NCI-H774 (cell line): ENCODE measurements at places on chromosomes 1 and 21.

DNA sequence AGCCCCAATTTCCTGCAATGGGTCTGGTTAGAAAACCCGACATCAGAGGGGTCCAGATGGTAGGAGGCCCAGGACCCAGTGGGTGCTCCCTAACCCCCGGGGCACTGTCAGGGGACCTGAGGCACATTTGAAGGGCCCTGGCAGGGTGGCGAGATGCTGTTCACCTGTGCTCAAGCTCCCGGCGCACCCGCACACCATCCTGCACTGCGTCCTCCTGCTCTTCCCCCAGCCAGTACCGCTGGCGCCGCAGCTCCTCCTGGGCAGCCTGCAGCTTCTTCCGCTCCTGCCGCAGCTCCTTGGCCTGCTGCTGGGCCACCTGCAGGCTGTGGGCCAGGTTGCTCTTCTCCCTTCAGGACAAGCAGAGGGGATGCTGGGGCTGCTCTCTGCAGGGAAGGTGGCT lies 36.0 kb downstream of the RNU1-1 start:
- no peak for DNase-seq

DNA sequence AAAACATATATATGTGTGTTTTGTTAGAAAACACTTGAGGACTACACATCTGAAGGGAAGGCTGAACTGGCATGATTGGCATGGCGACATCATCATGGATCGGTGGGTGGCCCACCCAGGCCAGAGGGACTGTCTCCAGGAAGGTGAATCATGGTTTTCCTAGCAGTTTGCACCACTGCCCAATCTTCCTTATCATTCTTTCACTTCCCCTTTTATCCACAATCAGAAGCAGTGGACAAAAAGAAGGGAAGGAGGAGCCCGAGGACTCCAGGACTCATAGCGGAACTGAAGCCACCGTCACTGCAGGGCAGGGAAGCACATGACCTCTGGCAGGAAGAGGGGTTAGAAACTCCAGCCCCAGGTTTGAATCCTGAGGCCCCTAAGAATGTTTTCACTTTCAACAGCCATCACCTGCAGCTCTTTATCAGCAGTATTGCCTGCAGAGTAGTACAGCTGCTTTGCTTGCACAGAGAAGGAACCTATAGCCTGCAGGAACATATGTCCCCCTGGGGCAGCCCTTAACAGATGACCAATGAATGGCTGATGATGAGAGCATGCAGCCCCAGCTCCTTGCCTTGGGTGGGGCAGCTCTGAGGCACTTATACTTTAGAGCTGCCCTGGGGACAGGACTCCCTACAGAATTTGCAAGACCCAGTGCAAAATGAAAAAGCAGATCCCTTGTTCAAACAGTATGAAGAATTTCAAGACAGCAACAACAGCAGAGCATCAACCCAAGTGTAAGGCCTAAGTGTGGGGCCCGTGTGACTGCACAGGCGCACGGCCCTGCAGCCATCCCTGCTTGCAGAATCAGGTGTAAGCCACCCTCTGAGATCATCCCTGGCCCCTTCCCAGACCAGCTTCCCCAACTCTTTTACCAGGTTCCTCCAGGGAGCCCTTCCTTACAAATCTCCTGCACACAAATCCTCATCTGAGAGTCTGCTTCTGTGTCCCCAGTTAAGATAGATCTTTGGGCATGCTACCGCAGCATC lies 241.8 kb upstream of the IRF2BP2 start:
- DNase-seq = no peak

DNA sequence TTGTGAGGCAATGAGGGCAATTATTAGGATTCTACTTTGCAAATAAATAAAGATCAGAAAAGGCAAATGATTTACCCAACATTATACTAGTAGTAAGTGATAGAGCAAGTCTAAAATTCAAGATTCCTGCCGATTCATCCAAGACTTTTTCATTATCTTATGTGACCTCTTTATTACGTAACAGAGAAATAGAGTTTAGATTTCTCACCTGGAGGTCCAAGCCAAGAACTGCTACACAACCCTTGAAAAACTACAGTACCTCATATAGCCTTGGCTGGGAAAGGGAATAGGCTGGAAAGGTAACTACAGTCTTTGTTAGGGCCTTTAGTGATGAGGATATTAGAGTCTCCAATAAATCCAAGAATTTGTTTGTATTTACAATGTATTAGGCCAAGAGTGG lies 13.3 kb downstream of the EEIG2 start:
- no peak for DNase-seq

DNA sequence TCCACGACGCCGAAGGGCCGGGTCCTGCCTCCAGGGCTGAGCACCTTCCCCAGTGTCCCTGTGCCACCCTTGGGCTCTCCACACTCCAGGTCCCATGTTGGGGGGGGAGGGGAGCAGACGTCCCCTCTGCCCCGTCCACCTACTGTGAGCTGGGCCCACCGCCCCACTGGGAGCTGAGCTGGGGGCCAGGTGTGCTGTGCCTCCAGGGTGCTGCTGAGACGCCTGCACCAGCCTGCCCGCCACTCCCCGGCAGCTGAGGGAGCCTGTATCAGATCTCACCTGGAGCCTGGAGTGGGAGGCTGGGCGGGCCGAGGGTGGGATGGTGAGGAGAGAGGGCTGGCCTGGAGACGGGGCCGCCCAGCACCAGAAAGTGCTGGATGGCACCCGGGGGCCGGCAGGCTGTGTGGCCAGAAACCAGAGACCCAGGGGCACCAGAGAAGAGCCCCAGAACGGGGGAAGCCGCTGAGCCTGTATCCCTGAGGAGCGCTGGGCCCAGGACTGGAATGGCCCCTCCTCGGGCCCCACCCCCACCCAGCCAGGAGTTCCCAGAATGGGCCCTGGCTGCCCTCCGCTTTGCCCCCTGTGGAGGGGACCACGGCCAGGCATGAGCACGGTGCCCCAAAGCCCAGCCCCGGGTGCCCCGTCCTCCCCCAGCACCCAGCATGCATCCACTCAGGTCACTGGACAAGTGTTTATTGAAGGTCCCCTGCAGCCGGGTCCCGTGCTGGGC lies 3.4 kb downstream of the TNFRSF18 start:
- no peak for DNase-seq

GRCh38 chr1:59971464-59971911 lies 44.9 kb upstream of the CYP2J2 start:
- DNase-seq = peak; percentile 72

DNA sequence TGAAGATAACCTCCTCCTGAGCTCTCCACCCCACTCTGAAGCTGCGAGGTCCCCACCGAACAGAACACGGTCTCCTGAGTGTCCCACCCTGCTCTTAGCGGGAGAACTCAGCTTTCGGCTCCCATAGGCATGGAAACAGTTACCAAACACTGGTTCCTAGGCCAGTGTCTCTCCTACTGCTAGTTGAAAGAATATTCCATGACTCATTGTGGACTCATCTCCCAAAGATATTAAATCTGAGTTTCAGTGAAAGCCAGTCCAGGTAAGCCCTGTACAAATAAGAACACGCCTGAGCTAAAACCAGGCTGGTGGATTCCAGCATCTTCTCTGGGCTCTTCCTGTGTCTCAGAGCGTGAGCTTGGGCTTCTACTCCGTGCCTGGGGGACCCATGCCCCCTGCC lies 107.5 kb upstream of the CLDN14 start:
- DNase-seq = no peak

DNA sequence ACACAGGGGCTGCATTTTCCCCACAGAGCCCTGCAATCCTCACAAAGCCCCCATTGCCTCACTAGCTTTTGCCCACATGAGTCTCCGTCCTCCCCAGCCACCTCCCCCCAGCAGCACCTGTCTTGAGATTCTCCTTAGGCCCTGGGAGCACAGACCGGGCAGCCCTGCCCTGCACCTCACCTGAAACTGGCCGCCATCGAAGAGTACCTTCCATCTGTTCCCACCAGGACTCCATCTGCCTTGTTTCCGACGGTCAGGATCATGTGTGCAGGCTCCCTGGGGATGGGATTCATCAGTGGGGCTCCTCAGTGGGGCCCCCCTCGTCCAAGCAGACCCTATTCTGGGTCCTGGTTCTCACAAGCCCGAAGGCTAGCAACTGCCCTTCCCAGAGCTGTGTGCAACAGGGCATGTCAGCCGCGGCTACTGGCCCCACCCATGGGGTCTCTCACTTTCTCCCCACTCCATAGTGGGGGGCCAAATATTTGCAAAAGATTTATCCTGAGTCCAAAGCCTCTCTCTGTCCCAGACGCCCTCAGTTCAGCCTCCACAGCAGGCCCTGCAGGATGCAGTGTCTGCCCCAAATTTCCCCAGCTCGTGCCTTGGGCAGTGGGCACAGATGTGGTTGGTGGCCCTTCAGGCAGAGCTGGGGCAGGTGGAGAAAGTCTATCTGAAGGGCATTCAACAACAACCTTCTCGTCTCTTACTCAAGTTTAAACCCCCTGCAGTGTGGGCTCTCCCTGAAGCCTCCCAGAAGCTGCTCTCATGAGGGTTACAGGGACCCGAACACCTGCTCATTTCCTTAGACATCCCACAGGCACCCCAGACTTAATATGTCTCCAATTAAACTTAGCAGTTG lies 4.8 kb downstream of the PDZK1IP1 start:
- no peak for DNase-seq

DNA sequence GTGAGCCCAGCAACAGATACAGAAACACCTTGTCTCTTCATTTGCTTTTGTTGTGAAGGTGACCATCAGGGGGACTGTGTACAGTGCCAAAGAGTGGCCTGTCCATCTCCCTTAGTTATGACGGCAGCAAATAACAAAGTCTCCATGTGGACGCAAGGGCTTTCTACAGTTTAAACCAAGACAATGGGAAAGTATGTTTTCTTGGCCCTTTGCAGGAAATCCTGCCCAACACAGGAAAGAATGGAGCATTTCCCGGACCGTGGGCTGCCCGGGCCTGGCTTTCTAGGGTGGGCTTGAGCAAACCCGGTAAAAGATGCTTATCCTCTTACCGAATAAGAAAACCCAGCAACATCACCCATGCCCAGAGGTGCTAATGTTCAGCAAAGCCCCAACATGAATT lies 87.3 kb downstream of the ZBTB18 start:
- no peak for DNase-seq

DNA sequence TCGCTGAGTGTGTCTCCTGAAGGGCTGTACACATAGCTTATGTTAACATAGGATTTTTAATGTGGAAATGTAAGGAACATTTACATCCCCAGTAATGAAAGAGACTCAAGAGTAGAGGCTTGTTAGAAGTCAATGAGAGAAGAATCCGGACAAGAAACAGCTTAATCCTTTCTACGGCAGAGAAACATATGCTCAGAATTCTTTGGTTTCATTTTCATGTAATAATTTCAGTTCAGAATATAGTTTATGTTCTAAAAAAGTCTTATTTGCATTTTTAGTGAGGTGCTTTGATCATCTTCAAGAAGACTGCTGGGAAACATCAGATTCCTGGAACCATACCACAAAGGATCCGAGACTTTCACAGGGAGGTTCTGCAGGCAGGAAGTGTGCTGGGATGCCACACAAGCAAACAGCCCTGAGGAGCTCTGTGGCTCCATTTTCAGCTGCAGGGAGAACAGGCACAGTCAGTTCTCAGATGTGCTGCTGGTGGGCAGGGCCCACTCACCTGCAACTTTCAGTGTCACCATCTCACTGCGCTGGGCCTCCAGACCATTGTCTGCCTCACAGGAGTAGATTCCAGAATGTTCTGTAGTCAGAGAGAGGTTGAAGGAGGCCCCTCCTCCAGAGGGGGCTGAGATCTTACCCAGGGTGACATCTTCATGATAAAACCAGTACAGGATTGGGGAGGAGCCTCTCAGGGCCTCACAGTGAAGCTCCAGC lies 28.4 kb downstream of the FCRL5 start:
- DNase-seq = no peak

DNA sequence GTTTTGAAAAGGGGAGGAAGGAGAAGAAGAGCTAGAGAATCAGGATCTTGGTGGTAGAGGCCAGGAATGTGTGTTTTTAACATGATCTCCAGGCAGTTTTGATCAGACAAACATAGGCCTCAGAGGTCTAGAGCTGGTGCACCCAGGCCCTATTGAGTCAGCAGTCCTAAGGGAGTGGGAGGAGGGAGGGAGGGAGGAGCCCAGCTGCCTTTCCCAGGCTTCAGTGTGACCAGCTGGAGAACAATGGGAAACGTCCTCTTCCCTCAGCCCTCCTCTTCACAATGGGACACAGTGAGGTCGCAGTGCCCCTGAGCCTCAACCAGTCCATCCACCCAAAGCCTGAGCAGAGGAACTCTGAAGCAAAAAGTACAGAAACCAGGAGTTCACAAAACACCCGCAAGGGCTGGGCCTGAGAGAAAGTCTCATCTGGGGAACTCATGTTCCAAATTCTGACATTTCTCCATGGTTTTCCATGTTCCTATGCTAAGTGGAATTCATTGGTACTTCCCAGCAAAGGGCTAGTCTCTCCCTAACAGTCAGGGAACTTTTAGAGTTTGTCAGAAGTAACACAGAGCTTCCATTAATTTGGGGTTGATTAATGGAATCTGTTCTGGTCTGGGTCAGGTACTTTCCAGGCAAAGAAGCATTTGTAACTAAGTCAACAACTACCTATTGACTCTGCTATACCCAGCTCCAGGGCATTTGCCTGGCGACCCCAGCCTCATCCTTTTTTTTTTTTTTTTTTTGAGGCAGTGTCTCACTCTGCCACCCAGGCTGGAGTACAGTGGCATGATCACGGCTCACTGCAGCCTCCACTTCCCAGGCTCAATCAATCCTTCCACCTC lies 37.5 kb downstream of the ELAPOR1 start:
- DNase-seq = peak; percentile 41

- DNase-seq = no peak
Observed at GRCh38 chr1:15952317-15953258, 23.3 kb downstream of the ZBTB17 start.

DNA sequence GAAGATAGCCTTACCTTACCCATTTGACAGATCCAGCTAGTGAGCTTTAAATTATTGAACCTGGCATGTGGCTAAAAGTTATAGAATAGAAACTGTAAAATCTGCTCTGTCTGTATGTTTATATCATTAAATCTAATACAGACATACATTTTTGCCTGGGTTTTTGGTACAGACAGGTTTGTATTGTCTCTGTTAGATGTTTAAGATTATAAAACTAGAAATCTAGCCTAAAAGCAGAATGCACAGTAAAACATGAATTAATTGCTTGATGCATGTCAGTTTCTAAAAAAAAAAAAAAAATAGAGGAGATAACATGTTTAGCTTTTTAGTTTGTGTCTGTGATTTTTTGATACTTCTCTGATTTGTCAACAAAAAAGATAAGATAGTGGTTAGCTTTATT lies 477.6 kb upstream of the LRRC7 start:
- DNase-seq = no peak
